ENCODE measurements at places on chromosomes 6 and 20.

DNA sequence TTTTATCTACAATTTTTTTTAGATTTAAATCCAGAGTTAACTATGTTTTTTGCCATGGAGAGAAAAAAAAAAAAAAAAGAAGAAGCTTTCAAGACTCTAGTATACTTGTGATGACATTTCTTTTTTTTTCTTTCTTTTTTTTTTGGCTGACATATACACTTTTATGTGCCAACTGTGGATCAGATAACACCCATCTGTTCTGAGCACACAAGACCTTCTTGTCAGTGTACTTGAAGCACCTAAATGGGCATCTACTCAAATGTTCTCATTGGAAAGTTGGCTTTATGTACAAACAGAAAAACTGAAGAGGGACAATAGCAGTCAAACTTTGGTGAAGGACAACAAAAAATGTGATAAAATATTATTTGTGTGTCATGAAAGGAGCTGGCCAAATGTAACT is 904.5 kb downstream of the GRIK2 start:
- DNase-seq = no peak

DNA sequence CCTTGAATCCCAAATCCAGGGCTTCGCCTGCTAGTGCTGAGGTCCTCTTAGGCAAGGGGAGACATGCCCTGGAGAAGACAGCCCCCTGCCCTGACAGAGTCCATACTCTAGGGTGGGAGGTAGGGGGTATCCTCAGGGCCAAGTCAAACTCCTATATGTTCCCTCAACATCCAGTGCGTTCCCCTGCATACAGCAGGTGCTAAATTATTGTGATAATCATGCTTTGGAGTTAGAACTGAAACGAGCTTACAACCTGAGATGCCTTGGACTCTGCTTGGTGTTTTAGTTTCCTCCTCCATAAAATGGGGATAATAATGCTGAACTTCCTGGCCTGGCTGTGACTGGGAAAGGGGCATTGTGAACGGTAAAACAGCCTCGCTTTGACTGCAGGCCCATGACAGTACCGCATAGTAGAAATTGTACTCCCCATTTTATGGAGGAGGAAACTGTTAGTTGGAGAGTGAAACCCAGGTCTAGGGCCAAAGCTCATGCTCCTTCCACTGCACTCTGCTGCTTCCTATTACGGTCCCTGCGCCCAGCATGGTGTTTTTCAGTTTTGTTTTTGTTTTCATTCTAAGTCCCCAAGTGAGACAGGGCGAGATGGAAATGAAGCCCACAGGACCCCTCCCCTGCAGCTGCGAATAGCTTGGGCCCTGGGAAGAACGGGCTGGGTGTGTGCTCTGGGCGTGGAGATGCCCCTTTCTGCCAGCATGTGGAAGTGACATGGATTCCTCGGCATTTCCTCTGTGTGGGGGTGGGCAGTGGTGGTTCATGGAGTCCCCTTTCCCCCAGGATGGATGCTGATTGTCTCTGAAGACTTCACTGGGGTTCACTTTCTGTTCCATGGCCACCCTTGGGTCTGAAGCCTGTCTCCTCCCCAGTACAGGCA is 162.5 kb downstream of the VEGFA start:
- no peak for DNase-seq

- DNase-seq = no peak
These were observed 457.2 kb downstream of the KIF16B start for GRCh38 chr20:16115911-16116552.

DNA sequence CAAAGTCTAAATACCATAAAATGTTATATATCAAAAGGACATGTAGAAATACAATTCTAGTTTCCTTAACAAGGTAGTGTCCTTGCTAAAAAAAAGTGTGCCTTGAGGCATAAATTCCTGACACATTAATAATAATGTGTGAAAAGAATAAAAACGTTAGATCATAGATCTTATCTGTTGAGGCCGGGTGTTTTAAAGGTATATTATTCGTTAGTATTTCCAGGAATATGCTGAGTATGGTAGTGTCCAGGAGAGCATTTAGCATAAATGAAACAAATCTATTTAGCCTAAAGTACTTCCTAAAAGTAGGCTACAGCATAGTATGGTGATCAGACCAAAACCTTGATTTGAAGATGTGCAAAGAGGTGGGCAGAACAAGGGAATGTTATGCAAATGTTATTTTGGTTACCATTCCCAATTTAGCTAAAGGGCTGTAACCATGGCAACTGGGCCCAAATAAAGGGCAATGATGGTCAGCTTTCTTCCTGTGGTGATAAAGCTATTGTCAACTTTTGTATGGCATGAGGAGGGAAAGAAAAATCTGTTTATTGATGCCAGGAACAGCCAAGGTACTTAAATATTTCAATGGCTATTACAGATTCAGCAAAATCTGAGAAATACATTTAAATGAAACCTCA is 18.9 kb downstream of the MKKS start:
- no peak for DNase-seq

- DNase-seq = no peak
These were observed 64.2 kb upstream of the SUPT3H start for GRCh38 chr6:45441851-45442453.

GRCh38 chr6:26121141-26122004 is 34.1 kb downstream of the HFE start:
- no peak for DNase-seq

GRCh38 chr6:68635412-68635705 is 277 bp downstream of the ADGRB3 start:
- no peak for DNase-seq

DNA sequence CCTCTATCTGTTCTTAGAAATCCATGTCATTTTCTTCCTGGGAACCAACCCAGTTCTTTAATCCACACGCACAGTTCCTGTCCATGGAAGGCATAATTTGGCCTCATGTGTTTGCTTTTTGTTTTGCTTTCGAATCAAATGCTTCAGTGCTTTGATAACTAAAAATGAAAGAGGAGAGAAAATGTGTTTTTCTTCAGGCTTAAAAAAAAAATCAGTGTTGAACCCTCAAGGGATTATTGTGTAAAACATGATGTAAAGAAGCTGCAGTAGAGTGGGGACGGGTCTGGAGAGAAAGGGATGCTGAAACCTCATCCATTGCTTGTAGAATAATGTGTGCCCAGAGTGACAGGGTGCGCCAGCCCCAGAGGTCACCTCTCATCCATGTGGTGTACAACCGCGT is 197.5 kb upstream of the JARID2 start:
- DNase-seq = no peak

DNA sequence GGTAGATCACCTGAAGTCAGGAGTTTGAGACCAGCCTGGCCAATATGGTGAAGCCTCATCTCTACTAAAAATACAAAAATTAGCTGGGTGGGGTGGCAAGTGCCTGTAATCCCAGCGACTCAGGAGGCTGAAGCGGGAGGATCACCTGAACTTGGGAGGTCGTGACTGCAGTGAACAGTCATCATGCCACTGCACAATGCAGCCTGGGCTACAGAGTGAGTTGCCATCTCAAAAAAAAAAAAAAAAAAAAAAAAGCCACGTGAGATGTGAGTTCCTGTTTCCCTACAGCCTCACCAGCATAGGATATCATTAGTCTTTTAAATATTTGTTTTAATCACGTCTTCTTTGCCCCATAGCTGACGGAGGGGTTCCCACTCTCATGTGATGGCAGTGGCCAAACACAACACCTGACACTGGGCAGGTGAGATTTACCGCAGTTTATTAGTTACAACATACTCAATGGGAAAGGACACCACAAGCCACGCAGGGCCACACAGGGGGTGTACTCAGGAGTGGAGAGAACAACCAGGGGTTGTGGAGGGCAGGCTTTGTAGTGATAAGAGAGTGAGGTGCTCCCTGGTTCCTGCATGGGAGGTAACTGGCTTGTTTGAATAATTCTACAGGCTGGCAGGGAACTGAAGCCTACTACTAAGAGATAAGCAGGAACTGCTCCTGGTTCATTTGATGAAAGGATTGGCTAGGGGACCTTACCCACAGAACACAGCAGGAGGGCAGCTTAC is 4.6 kb upstream of the LZTS3 start:
- no peak for DNase-seq

DNA sequence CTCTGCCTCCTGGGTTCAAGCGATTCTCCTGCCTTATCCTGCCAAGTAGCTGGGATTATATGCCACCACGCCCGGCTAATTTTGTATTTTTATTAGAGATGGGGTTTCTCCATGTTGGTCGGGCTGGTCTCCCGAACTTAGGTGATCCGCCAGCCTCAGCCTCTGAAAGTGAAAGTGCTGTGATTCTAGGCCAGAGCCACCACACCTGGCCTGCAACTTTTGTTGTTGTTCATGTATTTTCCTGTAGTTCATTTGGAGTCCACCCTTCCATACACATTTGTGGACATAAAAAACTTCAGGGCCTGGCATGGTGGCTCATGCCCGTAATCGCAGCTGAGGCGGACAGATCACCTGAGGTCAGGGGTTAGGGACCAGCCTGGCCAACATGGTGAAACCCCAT is 14.5 kb downstream of the HSPA1B start:
- DNase-seq = no peak

DNA sequence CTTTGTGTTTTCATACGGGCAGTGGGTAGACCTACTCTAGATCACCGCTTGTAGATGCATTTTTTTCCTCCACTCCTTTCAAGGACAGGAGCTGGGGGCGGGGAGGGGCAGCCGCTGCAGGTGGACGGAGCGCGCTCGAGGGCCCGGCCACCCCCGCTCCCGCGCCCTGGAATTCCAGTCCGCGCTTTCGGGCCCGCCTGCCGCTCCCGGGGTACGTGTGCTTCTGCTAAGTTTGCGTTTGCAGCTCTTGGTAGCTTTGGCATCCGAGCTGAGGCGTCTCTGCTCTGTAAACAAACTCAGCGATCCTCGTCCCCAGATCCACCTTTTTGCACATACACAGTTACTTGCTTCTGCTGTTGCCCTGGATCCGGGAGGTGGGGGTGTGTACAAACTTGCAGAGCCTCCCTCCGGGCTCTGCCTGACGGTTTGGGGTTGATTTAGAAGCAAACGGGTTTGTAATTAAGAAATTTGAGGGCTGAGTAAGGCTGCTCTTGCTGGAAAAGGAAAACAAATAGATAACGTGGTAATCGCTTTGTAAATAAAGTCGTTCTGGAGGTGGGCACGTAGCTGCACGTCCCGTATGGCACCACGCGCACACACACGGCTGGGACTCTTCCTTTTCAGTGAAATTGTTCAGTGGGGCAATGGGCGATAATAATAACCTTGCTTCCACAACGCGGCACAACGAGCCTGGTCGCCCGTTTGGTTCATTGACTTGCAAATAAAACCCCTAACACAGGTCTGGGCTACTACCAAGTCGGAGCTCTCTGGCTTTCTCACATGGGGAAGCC is 973 bp upstream of the CITED2 start:
- no peak for DNase-seq

DNA sequence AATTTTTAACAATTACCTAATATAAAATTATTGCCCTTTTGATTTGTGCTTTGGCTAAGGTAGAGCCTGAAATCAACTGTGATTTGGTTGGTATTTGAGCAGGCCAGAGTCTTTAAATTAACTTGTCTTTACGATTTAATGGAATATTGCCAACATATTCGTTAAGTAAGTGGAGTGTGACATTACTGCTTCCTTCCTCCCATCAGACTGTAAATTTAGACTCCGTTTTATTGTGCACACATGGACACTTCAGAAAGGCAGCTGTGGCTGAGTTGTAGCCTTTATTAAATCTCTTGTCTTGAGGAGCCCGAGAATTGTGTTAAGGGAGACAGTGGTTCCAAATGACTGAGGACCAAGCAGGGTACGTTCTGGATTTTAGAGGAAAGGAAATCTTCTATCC is 57.4 kb downstream of the CAP2 start:
- no peak for DNase-seq

GRCh38 chr6:33620158-33620855 is 815 bp upstream of the ITPR3 start:
- no peak for DNase-seq

DNA sequence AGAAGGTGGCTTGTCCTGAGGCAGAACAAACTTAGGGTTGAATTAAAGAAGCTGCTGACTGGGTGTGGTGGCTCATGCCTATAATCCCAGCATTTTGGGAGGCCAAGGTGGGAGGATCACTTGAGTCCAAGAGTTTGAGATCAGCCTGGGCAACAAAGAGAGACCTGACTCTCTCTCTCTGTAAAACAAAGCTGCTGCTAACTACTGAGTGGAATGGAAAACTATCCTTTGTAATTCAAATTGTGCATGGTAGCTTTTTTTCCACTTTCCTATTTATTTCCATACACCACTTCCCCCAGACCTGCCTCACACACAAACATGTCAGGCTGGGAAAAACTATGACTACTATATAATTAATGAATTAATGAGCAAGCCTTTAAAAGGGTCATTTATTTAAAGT is 437.1 kb downstream of the CDC5L start:
- no peak for DNase-seq

- DNase-seq = no peak
These were observed 5.8 kb upstream of the SLC52A3 start for GRCh38 chr20:774016-774659.

- DNase-seq = no peak
These were observed 44.1 kb downstream of the SNX9 start for GRCh38 chr6:157867155-157867559.

DNA sequence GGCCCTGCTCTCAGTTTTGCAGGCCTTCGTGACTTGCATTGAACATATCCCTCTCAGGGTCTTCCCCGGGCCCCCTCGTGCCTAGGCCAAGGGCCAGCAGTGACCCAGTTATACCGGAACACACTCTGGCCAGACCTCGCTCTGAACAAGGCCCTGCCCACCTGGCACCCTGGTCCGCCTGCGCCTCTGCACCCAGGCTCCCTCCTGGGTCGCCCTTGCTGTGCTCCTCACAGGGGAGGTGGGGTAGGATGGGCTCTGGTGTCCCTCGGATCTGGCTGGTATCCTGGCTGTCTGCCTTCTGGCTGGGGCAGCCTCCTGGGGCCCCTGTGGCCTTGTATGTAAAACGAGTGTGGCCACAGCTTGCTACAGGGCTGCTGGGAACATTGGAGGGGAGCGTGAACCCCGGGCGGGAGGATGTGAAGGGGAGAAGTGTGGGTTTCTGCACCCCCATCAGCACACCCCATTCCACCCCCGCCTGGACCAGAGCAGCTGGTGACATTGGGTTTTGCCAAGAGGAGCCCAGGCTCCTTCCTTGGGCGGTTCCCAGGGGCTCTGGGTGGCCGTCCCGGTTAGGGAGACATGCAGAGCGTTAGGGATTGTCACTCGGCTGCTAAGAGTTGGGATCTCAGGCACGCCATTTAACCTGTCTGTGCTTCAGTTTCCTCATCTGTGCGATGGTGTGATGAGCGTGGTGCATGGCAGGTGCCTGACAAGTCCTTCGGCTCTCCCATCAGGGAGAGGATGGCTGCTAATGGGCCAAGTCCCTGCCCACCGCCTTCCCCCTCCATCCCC is 17.5 kb downstream of the SRC start:
- no peak for DNase-seq

GRCh38 chr6:160355001-160355400 is 6.8 kb downstream of the SLC22A3 start:
- no peak for DNase-seq
